ENCODE measurements at places on chromosomes 5 and 9. TPM values are rescaled to one million over a fixed set of nuclear protein-coding genes. Genes with fewer than 3 reads are reported as not detected.

DNA sequence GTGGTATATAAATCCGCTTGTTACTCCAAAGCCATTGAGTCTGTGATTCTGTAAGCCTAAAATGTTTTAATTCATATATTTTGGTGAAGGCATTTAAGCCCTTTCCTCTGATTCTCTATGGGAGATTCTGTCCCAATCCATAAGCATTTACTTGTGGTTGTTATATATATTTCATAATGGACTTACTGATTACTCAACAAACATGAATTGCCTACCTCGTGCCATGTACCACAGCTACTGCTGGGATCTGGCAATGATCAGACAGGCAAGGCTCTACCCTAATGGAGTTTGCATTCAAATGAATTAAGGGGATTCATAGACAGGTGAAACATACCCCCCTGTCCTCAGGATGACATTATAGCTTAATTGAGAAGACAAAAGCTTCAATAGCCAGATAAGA, 54.5 kb downstream of the C9orf152 start:
- no peak overlapping the region for H3K27ac ChIP-seq
- H3K27me3 ChIP-seq, result no peaks in the 10 kb centered on the region
- H3K4me1 ChIP-seq, result peaks cover 2% of the 10 kb centered on the region
- H3K36me3 ChIP-seq, result peaks cover 4% of the 10 kb centered on the region
- H3K4me3 ChIP-seq, result no peak overlapping the region
- no peak for DNase-seq

DNA sequence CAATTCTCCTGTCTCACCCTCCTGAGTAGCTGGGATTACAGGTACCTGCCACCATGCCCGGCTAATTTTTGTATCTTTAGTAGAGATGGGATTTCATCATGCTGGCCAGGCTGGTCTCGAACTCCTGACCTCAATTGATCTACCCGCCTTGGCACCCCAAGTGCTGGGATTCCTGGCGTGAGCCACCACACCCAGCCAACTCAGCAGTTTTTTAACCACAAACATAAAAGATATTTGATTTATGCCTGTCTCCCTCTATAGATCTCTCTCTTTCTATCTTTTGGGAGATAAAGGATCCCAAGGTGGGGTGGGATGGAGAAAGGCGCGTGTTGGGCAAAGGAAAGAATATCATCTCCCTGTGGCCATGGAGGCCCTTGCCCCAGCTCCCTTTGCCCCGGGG, 26.8 kb downstream of the NR4A3 start:
- H3K27me3 ChIP-seq, result no peaks in the 10 kb centered on the region
- H3K27ac ChIP-seq, result no peak overlapping the region
- H3K4me3 ChIP-seq, result no peak overlapping the region
- no peak for DNase-seq
- peaks cover 22% of the 10 kb centered on the region for H3K4me1 ChIP-seq

GRCh38 chr9:135850737-135851136, 56.6 kb downstream of the CAMSAP1 start:
- DNase-seq, result no peak
- H3K36me3 ChIP-seq, result peaks cover 31% of the 10 kb centered on the region
- H3K4me3 ChIP-seq, result no peak overlapping the region
- no peaks in the 10 kb centered on the region for H3K27me3 ChIP-seq

THBS4 gene
- total RNA-seq, result 5.6 TPM

DNA sequence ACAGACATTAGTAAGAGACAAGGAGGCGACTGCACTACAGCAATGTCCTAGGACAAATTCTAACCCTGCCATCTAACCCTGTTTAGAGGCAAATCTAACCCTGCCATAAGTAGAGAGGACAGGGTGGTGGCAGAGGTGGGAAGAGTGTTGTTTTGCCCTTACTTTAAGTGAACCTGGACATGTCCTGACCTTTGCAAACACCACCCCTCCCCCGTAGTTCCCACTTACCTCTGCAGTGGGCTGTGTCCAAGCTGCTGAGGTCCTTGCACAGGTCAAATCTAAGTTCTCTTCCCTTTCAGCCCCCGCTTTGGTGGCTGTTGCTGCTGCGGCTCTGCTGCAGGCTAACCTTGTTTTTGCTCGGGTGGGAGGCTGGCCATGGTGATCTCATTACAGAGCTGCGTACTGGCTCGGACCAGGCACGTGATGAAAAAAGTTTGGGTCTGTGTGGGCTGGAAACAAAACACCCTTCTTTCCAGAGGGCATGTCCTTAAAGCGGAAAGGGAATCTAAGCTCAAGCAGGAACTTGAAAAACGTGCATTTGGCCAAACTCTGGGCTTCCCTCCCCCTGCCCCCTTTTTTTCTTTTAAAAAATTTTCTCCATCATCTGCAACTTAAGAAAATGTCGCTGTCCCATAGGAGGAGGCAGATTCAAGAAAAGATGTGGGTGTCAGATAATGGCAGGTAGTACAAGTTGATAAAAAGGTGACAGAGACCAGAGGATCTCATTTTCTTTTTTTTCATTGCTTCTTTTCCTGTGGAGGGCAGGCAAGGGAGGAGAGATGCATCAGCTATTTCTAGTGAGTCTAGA, at the start of gene FAXDC2:
TSS of gene FAXDC2 (minus strand) at position 349 of the 808 bp plus-strand sequence. CDS start 12,425 bp downstream, outside the sequence.
- peak; percentile 26 for DNase-seq
- H3K27ac ChIP-seq, result peak within 1 kb of the TSS; percentile 93
- H3K36me3 ChIP-seq, result no peaks in the 10 kb centered on the region
- H3K4me1 ChIP-seq, result peaks cover 18% of the 10 kb centered on the region

DNA sequence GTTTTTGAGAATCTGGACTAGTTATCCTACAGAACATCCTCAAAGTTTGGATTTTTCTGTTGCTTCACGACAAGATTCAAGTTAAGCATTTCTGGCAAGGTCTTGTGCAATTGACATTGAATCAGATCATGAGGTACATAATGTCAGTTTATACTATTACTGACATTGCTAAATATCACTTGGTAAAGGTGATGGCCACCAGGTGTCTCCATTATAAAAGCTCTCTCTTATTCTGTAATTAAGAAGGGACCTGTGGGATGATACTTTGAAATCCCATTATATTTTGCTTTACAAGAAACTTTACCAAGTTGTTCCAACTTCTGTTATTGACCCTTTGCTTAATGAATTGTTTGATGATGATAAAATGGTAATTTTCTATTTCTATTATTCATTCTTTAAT, 131.0 kb upstream of the ASTN2 start:
- peaks cover 21% of the 10 kb centered on the region for H3K4me1 ChIP-seq
- no peak overlapping the region for H3K27ac ChIP-seq
- DNase-seq, result no peak
- no peak overlapping the region for H3K4me3 ChIP-seq
- no peaks in the 10 kb centered on the region for H3K36me3 ChIP-seq

- no peak overlapping the region for H3K4me3 ChIP-seq
- H3K27me3 ChIP-seq, result no peaks in the 10 kb centered on the region
- no peaks in the 10 kb centered on the region for H3K4me1 ChIP-seq
These were observed 56.8 kb downstream of the PRELID2 start for GRCh38 chr5:145778144-145778900.

PCDHGB2 gene
- 0.89 TPM for total RNA-seq

DNA sequence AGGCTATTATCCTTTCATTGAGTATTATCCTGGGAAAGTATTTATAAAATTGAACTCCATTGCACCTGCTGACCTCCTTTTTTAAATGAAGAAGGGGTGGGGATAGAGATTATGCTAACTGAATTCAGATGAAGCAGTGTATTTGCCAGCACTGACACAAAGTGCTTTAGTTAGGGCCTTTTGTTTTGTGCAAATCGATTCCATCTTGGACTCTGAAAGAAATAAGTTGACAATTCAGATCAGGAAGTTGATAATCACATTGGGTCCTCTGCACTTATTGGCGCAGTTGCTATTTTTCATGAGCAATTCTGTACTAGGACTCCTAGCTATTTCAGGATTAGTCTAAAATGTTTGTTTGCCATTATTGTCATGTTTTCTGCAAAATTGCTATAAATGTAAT, 101.6 kb upstream of the FSD1L start:
- H3K27me3 ChIP-seq, result no peaks in the 10 kb centered on the region
- no peak overlapping the region for H3K4me3 ChIP-seq
- H3K4me1 ChIP-seq, result peaks cover 14% of the 10 kb centered on the region
- no peak overlapping the region for H3K27ac ChIP-seq

PCDHB15 gene
- 8.3 TPM for total RNA-seq

DNA sequence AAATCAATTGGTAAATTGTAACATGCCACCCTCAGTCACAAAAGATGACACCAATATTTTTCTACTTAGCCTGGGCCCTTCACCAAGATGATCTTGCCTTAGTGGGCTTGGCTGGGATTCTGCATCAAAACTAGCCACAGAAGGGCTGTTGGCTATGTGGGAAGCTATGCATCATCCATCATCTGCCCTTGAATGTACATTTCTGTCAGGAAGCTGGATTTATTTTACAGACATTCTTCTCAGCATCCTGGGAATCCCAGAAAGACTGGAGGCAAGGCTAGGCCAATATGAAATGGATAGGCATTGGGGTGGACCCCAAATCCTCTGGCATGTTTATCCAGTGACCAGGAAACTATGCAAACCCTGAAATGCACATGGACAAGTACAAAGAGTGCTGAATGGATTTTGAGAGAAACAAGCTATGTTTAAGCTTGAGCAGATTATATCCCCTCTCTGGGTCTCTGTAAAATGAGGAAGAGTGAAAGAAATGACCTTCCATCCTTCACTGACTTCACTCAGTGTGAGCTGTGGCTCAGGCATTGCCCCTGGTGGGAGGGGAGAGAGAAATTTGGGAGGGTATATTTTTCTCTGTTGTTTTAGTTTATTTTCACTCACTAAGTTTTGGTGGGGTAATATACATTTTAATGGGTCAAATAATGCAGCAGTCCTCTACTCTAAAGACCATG, 283.6 kb downstream of the EBF1 start:
- no peak overlapping the region for H3K27ac ChIP-seq
- H3K4me1 ChIP-seq, result peaks cover 7% of the 10 kb centered on the region
- H3K36me3 ChIP-seq, result no peaks in the 10 kb centered on the region
- H3K4me3 ChIP-seq, result no peak overlapping the region
- H3K27me3 ChIP-seq, result peaks cover 38% of the 10 kb centered on the region
- DNase-seq, result no peak

DNA sequence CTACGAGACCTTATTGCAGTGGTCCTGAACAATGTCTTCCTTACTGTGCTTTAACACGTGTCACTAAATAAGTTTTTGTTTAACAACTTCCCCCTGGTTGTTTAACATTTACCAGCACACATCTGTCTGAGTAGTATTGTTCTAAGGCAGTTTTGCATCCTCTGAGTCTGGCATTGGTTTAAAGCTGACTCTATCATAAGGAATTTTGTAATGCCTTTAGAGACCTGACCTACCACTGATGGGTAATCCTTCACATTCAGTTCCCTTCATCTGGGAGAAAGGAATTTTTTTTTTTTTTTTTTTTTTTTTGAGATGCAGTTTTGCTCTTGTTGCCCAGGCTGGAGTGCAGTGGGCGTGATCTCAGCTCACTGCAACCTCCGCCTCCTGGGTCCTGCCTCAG, 20.0 kb upstream of the PCAT7 start:
- no peak overlapping the region for H3K4me3 ChIP-seq
- no peak for DNase-seq
- H3K27me3 ChIP-seq, result no peaks in the 10 kb centered on the region
- peaks cover 1% of the 10 kb centered on the region for H3K36me3 ChIP-seq

- H3K4me1 ChIP-seq, result peaks cover 4% of the 10 kb centered on the region
- H3K27me3 ChIP-seq, result peaks cover 22% of the 10 kb centered on the region
- H3K27ac ChIP-seq, result no peak overlapping the region
- no peak for DNase-seq
- no peaks in the 10 kb centered on the region for H3K36me3 ChIP-seq
These were observed 23.2 kb downstream of the PRUNE2 start for GRCh38 chr9:76882686-76883085.

PLAC8L1 gene
- 2.0 TPM for total RNA-seq

DNA sequence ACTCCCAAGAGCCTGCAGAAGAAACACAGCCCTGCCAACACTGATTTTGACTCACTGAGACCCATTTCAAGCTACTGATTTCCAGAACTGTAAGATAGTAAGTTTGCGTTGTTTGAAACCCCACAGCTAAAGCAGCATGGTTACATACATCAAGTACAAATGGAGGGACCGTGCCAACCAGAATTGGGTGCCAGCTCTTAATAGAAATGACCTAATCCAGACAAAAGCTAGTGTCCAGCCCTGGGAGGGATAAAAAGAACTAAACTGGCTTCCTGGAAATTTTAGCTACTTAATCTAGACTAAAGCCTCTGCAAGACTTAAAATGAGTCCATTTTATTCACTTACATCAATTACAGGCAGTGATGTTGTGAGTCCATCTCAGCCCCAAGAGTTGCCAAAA, 122.6 kb downstream of the ADAMTS12 start:
- H3K27ac ChIP-seq, result no peak overlapping the region
- H3K4me3 ChIP-seq, result no peak overlapping the region
- no peaks in the 10 kb centered on the region for H3K4me1 ChIP-seq
- no peaks in the 10 kb centered on the region for H3K36me3 ChIP-seq
- no peaks in the 10 kb centered on the region for H3K27me3 ChIP-seq
- no peak for DNase-seq

ARL14EPL gene
- total RNA-seq, result not detected

ZFP62 gene
- total RNA-seq, result 62.0 TPM

GRCh38 chr5:171882118-171882517, 96.5 kb downstream of the SMIM23 start:
- peaks cover 29% of the 10 kb centered on the region for H3K36me3 ChIP-seq
- H3K27ac ChIP-seq, result no peak overlapping the region
- no peak overlapping the region for H3K4me3 ChIP-seq
- H3K27me3 ChIP-seq, result no peaks in the 10 kb centered on the region
- DNase-seq, result no peak
- peaks cover 4% of the 10 kb centered on the region for H3K4me1 ChIP-seq

CCDC180 gene
- 12.5 TPM for total RNA-seq

- DNase-seq, result no peak
- no peaks in the 10 kb centered on the region for H3K27me3 ChIP-seq
- H3K27ac ChIP-seq, result peak overlapping the region; percentile 68
These were observed 78.6 kb downstream of the AOPEP start for GRCh38 chr9:94805051-94805489.

PCDHA12 gene
- total RNA-seq, result 13.7 TPM

SURF6 gene
- total RNA-seq, result 21.3 TPM

GRCh38 chr9:105039175-105039799, 111.3 kb upstream of the ABCA1 start:
- H3K27me3 ChIP-seq, result no peaks in the 10 kb centered on the region
- peaks cover 7% of the 10 kb centered on the region for H3K4me1 ChIP-seq
- H3K27ac ChIP-seq, result no peak overlapping the region

GRCh38 chr5:43065387-43065947, 25.3 kb upstream of the ANXA2R start:
- no peak for DNase-seq
- no peaks in the 10 kb centered on the region for H3K27me3 ChIP-seq
- peaks cover 3% of the 10 kb centered on the region for H3K36me3 ChIP-seq
- H3K4me1 ChIP-seq, result peaks cover 22% of the 10 kb centered on the region

CLIC3 gene
- 0.64 TPM for total RNA-seq

ITK gene
- not detected for total RNA-seq
